ENCODE measurements at places on chromosomes 1 and 21. TPM values are rescaled to one million over a fixed set of nuclear protein-coding genes. Genes with fewer than 3 reads are reported as not detected.

Gene NEGR1
- total RNA-seq = not detected

GRCh38 chr1:99737016-99737415, 29.4 kb downstream of the FRRS1 start:
- DNase-seq = no peak

Gene DRAXIN
- total RNA-seq = not detected

DNA sequence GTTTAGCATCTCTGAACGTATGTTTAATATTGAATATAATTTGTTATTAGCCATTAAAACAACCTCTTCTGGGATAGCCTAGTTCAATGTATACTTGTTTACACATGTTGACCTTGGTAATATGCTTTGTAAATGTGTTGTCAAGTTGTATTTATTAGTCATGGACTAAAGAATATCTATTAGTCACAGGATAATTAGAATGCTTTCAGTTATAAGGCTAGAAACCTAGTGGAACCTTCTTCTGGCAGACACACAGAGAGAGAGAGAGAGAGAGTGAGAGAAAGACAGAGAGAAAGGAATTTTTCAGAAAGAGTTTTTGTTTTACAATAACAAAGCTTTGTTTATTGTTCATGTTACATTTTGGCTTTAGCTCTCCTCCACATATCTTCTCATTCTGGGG, 181.1 kb upstream of the APP start:
- no peak for DNase-seq

Gene ERICH3
- total RNA-seq = not detected

DNA sequence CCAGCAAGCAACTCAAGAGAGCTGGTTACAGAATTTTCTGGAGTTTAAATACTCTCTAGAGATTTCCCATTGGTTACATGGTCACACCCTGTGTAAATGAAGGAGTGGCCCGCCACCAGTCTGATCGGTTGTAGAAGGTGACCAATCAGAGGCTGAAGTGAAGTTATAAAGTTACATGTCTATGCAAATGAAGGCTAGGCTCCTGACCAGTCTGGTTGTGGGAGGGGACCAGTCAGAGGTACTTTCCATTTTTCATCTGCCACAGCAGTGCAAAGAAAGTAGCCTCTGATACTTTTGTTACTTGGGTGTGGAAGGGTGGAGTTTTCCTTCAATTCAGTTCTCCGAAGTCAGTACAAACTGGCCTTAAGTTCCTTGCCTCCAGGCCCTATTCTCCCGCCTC, 273.7 kb downstream of the BARHL2 start:
- DNase-seq = no peak

GRCh38 chr1:101136271-101136670, 100.5 kb upstream of the S1PR1 start:
- DNase-seq = no peak

DNA sequence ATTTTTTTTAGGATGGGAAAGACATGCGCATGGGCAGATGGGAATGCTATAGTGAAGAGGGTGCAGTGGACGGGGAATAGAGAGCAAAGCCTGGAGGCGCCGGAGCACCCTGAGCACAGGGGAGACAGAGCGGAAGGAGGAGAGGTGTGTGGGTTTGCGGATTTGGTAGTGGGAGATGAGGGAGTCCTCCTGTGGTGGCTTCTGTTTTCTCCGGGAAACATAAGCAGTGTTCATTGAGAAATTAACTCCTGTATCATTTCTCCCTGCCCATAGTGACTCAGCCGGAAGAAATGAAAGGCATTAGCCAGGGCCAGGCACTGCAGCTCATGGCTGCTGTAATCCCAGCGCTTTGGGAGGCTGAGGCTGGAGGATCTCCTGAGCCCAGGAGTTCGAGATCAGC, 4.7 kb upstream of the PTPRF start:
- DNase-seq = no peak

DNA sequence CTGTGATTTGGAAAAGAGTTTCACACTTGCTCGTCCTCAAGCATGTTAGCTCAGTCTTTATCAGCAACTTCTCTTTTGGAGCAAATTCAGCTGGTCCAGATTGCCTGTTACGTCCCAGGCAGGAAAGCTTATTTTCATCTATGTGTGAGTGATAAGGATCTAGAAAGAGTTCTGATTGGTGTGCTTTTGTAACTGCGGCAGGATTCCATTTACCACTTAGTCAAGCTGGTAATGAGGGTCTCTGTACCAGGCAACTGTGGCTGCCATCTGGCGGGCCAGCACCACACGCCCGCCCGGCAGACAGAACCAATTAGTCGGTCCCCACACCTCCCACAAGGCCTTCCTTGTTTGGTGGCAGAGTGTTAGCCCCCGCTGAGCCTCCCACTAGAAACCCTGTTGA, 21.0 kb downstream of the C1orf87 start:
- no peak for DNase-seq

DNA sequence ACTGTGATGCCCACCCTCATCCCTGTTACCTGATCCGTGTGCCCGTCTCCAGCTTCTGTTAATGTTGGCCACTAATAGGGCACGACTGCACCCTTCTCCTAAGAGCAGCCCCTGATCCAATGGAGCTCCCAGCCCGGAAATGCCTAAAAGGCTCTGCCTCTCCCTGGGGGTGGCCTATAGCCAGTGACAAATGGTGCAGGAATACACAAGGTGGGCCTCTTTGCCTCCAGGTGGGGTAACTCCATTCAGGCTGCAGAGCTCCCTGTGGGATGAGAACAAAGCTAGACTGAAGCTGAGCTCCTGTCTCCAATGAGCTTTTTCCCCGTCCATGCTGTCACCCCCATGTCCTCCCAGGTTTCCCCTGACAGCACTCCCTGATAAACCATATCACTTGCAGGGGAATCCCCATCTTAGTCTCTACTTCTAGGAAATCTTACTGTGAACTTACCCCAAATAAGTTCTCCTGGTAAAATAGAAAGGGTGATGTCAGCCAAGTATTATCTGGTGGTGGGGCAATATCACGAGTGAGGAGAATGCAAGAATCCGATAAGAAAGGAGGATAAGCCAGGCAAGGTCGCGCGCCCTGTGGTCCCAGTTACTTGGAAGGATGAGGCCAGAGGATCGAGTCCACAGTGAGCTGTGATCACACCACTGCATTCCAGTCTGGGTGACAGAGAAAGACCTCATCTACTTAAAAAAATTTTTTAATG, 18.6 kb downstream of the S100A7A start:
- no peak for DNase-seq

DNA sequence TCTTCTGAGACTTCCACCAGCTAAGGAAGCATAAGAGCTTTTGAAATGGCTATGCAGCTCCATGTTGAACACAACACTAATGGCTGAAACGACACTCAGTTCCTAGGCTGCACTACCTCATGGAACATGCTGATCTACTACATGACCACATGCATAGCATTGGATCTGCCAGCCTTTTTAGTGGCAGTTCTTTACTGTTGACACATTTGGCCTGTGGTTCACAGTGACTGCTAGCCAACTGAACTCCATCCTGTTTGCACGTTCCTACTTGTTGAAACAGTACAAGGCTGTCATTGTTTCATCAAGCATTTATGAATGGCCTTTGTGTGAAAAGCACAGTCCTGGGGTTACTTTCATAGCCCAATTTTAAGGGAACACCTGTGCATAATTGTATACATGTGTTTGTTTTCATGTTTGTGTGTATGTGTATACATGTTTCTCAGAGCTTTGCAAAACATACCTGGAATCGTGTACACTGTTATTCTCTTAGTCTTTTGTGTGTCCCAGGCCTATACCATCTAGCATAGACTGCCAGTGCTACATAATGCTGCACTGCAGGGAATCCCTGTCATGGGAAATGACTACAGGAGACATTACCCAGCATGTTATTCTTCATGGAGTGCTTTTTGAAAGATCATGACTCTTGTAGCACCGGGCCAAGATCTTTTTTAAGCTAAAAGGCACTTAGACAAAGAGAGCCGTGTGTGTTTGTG, 179.6 kb upstream of the ESRRG start:
- DNase-seq = no peak

DNA sequence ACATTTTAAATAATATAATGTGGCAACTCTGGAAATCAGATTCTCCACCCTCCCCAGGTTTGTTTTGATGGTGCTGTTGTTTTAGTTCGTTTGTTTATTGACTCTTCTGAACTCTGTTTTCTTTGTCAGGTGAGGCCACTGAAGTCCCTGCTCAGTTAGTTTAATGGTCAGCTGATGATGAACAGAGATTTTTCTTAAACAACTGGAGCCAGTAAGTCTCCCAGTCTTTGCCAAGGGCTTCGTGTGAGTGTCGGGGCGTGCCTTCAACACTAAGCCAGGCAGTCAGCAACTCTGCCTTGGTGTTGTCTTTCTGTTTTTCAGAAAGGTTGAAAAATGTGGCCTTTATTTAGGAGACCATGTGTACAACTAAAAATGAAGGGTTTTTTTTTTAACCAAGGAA, 58.9 kb downstream of the TEX35 start:
- no peak for DNase-seq

Gene SMIM1
- total RNA-seq = 0.53 TPM

Gene LDLRAD1
- total RNA-seq = not detected

- no peak for DNase-seq
Observed at GRCh38 chr1:210298296-210298695, 30.4 kb upstream of the HHAT start.

Gene GBP4
- total RNA-seq = 4.3 TPM

DNA sequence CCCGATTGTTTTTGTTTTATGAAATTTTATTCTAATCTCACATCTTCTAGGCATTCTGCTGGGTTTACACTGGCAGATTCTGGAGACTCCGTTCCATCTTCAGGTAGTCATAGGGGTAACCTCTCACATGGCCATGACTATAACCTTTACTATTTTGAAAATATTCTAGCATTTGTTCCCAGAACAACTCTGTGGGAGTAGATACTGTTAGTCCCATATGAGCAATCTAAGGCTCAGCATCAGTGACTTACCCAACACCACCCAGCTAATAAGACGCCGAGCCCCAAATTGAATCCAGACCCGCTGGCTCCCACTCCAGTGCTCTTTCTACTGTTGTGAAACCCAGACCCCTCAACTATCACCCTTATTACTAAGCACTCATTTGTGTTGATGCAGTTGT, 9.8 kb downstream of the ADAMTS4 start:
- no peak for DNase-seq

DNA sequence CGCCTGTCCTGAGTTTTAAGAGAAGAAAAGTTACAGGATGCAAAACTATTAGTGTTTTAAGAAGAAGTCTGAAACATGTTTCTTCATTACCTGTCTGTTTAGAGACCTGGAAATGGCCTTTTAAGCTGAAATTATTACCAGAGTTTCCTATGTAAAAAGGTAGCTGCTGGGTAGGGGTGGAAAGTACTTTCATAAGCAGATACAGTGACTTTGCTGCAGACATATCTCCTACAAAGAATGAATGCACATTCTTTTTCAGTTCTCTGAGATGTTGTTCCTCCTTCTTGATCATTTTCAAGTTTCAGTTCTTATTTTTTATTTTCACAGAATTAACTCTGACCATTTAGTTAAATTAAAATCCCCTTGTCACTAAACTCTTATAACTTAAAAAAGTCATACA, 1329.6 kb downstream of the KCNT2 start:
- no peak for DNase-seq

Gene UTS2
- not detected for total RNA-seq

Gene AMY1C
- total RNA-seq = not detected

DNA sequence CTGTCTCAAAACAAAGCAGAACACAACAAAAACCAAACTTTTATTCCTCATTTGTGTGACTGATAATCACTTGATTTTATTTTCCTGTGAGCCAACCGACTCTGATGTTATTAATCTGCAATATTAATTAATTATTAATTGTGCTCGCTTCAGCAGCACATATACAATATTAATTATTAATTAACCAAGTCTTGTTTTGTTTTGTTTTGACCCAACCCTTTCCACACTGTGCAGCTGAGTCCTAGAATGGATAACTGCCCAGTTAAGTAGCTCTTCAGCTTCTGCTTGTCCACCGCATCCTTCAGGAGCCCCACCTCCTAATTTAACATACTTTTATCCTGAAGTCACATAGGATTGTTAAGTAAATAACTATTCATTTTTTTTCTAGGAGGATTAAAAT, 47.4 kb upstream of the EXO1 start:
- no peak for DNase-seq

DNA sequence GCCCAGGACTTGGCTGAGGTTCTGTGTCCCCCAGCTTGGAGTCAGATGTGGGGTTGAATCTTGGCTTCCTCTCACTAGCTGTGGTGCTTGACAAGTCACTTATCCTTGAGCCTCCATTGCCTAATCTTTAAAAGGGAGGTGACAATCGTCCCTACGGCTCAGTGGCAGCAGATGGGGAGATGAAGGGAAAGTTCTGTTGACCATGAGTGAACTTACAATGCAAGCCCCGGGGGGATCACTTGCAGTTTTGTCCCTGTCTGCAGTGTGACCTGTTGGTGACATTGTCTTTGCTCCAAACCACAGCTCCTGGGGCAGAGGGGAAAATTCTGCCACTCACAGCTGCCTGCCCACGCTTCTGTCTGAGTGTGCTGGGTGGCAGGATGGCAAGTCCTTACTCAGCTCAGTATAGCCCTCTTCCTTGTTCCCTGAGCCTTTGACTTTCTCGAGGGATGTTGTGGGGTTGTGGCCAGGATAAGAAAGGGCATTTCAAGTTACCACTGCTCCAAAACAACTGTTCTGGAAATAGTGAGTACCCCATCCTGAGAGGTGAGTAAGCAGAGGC, 1.7 kb downstream of the PCSK9 start:
- no peak for DNase-seq

GRCh38 chr1:34277150-34277549, 100.4 kb downstream of the C1orf94 start:
- no peak for DNase-seq

DNA sequence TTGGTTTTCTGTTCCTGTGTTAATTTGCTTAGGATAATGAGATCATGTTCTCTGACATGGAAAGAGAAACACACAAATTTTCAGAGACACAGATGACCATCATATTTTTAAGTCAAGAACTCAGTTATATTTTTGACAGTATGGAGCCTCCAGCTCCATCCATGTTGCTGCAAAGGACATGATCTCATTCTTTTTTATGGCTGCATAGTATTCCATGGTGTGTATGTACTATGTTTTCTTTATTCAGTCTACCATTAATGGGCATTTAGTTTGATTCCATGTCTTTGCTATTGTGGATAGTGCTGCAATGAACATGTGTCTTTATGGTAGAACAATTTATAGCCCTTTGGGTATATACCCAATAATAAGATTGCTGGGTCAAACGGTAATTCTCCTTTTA, 47.0 kb downstream of the DDR2 start:
- DNase-seq = no peak

Gene RAB3B
- 0.21 TPM for total RNA-seq

Gene SESN2
- total RNA-seq = 21.7 TPM

Gene S100A7
- not detected for total RNA-seq

GRCh38 chr1:208803011-208803811, 559.0 kb upstream of the PLXNA2 start:
- DNase-seq = no peak

All from GM12878 (cell line).